ENCODE measurements at places on chromosomes 12 and 14.

- DNase-seq: no peak
Observed at GRCh38 chr12:2963154-2963759, 4.1 kb downstream of the TEAD4 start.

- no peak for DNase-seq
Observed at GRCh38 chr12:116293687-116294453, 16.4 kb upstream of the MED13L start.

GRCh38 chr12:24573621-24574020 is 375.3 kb downstream of the BCAT1 start:
- DNase-seq: no peak

- no peak for DNase-seq
Observed at GRCh38 chr14:86540636-86541247, 1010.8 kb downstream of the FLRT2 start.

DNA sequence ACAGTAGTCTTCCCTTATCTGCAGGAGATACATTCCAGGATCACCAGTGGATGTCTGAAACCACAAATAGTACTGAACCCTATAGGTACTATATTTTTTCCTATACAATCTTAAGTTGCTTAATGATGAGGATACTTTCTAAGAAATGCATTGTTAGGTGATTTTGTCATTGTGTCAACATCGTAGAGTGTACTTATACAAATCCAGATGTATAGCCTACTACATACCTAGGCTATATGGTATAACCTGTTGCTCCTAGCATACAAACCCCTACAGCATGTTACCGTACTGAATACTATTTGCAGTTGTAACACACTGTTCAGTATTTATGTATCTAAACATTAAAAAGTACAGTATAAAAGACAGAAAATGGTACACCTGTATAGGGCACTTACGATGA is 165.9 kb downstream of the SLC35F4 start:
- DNase-seq: no peak

DNA sequence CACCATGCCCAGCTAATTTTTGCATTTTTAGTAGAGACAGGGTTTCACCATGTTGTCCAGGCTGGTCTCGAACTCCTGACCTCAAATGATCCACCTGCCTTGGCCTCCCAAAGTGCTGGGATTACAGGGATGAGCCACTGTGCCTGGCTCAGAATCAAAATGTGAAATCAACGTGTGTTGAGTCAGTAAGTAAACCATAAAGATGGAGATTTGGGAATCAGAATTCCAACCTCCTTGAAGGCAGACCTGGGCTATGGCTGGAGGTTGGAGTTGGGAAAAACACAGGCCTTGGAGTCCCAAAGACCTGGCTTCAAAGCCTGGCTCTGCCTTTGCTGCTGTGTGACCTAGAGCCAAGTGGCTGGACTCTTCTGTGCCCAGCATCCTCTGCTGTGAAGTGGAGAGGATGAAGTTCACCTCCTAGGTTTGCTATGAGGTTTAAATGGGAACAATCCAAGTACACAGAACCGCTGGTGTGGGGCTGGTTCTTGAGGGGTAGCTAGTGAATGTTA is 10.2 kb downstream of the ALDH2 start:
- no peak for DNase-seq

GRCh38 chr12:122040579-122041386 is 19.1 kb downstream of the BCL7A start:
- no peak for DNase-seq

- DNase-seq: no peak
Observed at GRCh38 chr14:62015945-62016344, 253.7 kb downstream of the SNAPC1 start.

- peak; percentile 8 for DNase-seq
Observed at GRCh38 chr14:101360054-101360911, 201.0 kb upstream of the DIO3 start.

- DNase-seq: no peak
Observed at GRCh38 chr14:87148655-87149054, 844.3 kb downstream of the GALC start.

DNA sequence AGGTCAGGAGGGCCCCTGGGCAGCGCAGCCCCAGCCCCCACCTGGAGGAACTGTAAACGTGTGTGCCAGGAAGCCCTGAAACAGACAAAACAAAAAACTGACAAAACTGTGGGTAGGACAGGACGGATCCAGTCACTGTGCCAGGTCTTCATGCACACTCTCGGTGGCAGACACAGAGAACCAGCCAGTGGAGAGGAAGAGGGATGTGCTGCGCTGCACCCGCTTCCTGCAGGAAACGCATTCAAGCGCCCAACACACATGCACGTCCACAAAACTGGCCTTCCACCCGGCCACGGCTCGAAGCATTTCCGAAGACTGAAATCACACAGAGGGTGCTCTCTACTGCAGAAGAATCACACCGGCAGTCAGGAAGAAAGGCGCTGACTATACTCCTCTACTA is 16.9 kb downstream of the BRF1 start:
- peak; percentile 22 for DNase-seq

GRCh38 chr14:29749327-29749726 is 178.3 kb downstream of the PRKD1 start:
- DNase-seq: no peak

GRCh38 chr12:100266585-100266834 is 369 bp downstream of the DEPDC4 start:
- peak; percentile 94 for DNase-seq

DNA sequence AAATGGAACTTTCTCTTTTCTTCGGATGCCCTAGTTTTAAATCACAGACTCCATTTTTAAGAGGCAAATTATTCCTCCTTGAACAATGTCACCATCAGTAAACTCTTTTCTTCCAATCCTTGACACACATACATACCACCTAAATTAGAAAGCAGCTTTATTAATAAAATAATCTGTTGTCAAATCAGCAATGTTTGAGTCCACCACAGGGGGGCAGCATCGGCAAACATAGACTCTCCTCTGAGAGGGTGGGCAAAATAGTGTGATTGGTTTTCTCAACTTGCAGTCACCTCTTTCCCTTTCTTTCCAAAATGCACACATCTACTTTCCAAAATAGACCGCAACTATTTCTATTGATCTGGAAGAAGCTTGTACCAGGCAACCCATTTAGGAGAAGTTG is 438.4 kb upstream of the OR4E1 start:
- peak; percentile 53 for DNase-seq

DNA sequence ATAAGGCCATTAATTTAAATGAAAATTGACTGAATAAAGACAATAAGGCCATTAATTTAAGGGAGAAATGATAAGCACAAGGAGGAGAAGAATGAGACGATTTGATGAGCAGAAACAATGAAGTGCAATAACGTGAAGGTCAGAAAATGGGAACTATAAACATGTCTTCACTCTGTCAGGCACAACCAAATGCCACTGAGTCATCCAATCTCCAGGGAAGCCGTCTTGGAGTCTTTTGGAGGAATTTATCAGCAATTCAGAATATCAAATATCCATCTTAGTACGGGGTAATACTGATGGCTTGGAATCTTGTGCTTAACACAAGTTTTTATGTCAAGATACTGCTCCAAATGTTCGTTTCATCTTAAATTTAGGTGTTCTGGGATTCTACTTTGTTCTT is 159.9 kb downstream of the CAPZA3 start:
- DNase-seq: no peak

GRCh38 chr14:50000380-50001150 is 107.7 kb downstream of the ARF6 start:
- peak; percentile 88 for DNase-seq

- DNase-seq: no peak
Observed at GRCh38 chr12:52061470-52062166, 8.2 kb upstream of the ATG101 start.

- DNase-seq: no peak
Observed at GRCh38 chr12:118327391-118327790, 45.3 kb downstream of the TAOK3 start.

DNA sequence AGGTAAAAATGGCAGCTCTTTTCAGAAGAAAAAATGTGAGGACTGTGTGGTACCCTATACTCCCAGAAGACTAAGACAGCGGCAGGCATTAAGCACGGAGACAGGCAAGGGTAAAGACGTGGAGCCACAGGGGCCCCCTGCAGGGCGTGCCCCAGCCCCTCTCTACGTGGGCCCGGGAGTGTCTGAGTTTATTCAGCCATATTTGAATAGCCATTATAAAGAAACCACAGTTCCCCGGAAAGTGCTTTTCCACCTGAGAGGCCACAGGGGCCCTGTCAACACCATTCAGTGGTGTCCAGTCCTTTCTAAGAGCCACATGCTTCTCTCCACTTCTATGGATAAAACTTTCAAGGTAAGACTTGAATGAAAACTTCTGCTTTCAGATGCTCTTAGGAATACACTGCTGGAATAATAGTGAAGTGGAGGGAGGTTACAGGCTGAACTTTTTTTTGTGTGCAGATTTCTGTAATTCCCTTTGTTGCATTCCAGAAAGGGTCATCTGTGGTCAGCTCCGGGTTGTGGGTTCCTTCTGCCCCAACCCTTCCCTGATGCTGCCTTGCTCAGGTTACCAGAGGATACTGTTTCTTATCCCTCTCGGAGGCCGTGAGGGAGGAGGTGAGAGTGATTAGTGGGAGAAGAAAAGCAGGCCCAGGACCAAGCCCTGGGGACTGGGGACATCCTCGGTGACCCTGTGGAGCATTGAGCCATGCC is 58.4 kb downstream of the SLC25A47 start:
- no peak for DNase-seq

DNA sequence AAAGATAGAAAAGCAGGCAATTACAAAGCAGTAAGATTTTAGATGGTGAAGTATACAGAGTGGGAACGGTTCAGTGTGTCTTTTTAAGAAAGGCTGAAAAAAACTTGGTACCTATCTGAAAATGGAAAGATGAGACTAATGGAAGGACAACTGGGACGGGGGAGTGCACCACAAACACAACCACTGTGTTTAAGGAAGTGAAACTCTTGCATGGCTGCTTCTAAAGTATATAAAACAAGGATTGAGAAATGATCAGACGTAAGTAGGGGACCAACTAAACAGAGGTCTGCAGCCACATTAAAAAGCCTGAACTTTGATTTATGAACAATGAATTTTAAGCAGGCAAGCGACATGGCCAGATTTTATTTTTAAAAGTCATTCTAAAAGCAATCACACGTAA is 328.6 kb downstream of the MDGA2 start:
- DNase-seq: no peak

DNA sequence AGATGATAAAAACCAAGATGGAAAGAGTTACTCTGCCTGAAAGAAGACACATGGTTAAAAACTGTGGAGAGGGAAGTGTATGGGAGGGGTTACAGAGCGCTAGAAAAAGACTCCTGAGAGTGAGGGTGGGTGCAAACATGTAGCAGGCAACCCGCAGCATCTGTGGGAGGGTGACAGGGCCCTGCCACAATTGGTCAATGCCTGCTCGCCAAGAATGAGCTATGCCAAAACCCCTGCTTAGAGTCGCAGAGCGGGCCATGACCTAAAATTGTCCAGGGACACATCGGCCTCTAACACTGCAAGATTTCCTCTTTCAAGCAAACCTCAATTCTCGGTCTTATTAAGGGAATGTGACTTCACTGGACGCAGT is 700 bp downstream of the PRKAG1 start:
- peak; percentile 49 for DNase-seq

DNA sequence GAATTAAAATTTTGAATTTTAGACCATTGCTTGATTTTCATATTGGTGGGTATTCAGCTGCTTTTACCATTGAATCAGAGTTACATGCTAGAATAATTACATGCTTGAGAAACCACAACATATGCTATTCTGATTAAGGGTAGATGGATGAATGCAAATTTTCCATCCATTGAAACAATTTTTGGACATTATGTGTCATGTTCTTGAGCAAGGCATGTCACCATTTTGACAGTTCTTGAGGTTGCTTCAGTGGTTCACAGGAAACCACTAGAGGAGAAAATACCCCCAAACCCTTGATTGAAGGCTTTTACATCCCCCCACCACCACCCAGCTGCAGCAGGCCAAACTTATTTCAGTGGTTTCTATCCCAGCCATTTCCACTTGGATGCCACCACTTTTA is 13.5 kb downstream of the UBR7 start:
- no peak for DNase-seq

DNA sequence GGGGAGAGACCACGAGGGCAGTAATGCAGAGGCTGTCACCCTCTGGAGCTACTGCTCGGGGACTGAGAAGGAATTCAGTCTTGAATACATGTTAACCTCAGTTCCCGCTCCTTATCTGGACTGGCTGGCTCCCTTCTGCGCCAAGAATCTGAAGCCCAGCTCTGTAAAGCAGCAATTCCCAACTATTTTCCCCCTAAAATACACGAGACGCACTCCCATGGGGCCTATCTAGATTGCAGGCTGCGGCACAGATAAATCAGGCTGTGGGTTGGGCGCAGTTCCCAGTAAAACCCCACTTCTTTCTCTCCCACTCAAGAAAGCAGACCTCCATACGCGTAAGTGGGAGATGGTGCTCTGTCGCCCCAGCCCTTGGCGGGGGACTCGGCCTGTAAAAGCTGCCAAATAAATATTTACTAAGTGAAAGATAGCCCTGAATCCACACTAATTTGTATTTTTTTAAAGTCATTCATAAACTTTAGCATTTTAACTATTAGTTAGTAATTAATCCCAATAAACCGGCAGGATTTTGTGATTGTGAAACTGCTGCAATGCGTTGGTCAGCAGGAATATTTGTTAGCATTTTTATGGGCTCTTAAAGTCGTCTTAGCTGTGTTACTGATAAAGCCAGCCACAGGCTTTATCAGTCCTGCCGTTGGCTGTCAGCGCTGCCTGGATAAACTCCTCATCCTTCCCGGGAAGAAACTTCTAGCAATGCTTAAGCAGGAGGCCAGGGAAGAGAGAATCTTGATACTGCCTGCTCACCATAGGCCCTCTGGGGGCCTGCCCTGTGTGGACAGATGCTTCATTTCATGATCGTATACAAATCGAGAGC is 17.8 kb downstream of the FBXL14 start:
- no peak for DNase-seq

DNA sequence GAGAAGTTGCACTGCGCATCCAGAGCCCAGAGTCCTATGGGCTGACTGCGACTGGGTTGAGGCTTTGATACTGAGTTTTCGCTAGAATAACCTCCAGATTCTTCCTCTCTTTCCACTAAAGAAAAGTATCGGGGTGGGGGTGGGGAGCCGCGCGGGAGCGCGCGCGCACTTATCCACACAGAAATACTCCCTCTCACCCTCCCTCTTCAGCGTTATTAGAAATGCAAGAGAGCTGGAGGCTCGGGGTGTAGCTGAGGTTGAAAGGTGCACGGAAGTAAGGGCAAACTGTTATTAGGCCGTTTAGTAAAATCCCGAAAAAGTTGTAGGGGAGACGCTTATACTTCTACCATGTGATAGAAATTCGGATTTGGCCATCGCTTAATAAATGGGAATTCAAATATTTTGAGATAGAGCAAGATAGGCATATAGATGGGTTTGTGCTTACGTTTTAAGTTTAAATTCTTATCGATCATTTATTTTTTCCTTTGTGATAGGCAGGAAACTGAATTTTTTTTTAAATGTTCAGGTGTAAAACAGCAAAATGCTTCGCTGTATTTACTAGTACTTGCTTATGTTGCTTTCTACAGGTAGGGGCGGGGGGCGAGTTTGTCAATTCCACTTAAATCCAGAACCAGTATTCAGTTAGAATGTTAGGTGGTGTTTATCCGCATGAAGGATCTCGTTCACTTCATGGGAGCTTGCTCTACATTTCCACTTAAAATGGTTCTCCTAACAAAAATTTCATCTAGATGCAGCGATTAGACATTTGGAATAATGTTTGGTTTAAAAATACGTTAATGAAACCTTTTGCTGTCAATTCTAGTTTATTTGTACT is 1.1 kb downstream of the ARHGAP5 start:
- peak; percentile 29 for DNase-seq
